ENCODE measurements at places on chromosomes 11 and 22.

DNA sequence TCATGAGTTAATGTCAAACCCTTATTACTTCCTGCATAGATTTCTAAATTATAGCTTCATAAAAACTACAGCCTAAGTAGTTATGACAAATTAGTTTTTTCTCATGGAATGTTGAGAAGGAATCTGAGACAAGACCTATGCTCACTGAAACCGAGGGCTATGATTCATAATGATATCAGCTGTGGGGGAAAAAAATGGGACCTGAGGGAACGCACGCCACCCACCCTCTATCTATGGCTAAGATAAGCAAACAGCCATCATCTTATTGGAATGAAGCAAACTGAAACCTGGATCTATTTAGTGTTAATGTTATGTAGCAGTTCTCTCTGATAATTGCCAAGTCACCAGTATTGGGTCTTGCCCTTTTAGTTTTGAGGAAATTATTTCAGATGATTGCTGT, 906.9 kb upstream of the RAG2 start:
- DNase-seq: no peak

- no peak for DNase-seq
These were observed 230.7 kb downstream of the FAT3 start for GRCh38 chr11:92455210-92455790.

DNA sequence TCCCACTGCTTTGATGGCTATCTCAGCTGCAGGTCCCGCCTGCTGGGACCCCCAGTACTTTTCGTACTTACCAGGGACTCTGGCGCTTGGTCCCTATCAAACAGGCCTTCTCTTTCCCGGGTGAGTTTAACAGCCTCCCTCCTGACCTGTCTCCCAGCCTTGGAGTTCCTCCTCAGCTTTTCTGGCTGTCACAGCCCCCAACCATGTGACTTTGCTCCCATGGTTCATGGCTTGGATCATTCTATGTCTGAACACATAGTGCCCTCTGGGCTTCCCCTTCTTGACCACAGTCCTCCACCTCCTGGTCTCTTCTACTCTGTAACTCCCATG, 56.9 kb downstream of the PARVA start:
- no peak for DNase-seq

DNA sequence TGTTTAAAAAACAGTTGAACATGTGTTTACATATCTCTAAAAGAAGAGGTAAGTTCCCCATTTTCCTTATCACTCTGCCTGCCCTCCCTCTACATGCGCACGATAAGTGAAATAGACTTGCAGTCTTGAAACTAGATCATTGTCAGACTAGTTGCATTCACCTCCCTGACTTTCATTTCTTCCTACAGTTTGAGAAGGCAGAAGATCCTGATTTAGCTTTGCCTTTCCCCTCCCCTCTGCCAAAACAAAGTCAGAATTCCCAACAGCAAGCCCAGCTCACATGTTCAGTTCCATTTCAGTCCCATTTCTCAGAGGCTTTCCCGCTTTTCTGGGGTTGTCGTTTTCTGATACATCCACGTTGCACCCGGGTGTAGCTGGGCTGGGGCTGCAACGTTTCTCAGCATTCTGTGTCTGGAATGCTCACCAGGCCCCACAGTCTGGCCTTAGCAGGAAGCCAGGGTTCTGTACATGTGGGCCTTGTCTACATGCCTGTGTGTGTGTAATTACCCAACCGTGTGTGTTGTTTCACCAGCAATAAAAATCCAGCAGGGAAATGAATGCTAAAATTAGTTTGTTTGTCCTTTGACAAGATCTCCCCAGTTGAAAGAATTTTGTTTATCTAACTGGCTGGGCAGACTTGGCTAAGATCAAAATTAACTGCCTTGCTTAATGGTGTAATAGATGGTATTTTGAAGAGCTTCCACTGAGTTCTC, 179.2 kb downstream of the DBX1 start:
- no peak for DNase-seq

- DNase-seq: no peak
These were observed 14.5 kb downstream of the CTNND1 start for GRCh38 chr11:57776031-57776521.

- DNase-seq: no peak
These were observed 23.8 kb upstream of the OAF start for GRCh38 chr11:120186774-120187591.

DNA sequence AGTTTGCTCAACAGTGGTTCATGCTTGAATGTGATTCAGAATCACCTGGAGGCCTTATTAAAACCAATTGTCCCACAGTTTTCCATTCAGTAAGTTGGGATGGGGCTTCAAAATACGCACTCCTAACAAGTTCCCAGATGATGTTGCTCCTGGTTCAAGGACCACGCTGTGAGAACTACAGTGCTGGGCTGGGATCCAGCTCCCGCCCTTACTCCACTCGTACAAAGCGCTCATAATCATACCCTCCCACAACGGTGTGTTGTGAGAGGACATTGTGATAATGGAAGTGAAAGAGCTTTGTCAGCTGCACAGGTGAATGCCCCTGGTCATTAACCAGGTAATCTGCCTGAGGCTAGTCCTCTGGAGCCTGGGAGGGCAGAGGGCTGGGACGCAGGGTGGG, 1.3 kb upstream of the CD82 start:
- no peak for DNase-seq

DNA sequence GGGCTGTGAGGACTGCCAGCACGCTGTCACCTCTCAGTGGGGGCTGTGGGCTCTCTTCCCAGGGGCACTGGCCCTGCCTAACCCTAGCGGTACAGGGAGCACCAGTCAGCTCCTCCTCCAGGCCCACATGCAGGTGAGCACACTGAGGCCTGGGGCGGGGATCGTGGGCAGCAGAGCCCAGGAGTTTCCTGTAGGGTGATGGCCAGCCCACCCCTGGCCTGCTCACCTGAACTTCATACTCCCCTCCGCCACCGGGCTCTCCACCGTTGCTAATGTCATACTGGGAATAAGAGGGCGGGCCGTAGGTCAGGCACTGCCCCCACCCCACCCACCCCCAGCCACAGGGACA, 10.0 kb upstream of the TREH start:
- DNase-seq: no peak

DNA sequence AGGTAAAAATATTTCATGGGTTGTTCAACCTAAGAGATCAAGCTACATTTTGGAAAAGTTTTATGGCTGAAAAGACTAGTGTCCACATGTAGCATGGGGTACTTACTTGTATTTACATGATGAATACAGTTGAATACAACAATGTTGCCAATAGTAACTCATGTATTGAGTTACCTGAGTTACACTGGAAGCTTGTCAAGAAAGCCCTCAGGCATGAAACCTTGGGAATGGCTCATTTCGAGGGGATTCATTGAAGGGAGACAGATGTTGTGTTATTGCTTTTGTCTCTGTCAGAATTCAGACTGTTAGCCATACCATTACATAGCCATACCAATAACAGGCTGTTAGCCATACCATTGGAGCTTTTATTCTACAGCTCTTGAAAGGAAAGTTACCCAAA, 9.2 kb downstream of the OR51F2 start:
- no peak for DNase-seq

- DNase-seq: no peak
These were observed 59.2 kb downstream of the ELFN2 start for GRCh38 chr22:37368058-37368457.

DNA sequence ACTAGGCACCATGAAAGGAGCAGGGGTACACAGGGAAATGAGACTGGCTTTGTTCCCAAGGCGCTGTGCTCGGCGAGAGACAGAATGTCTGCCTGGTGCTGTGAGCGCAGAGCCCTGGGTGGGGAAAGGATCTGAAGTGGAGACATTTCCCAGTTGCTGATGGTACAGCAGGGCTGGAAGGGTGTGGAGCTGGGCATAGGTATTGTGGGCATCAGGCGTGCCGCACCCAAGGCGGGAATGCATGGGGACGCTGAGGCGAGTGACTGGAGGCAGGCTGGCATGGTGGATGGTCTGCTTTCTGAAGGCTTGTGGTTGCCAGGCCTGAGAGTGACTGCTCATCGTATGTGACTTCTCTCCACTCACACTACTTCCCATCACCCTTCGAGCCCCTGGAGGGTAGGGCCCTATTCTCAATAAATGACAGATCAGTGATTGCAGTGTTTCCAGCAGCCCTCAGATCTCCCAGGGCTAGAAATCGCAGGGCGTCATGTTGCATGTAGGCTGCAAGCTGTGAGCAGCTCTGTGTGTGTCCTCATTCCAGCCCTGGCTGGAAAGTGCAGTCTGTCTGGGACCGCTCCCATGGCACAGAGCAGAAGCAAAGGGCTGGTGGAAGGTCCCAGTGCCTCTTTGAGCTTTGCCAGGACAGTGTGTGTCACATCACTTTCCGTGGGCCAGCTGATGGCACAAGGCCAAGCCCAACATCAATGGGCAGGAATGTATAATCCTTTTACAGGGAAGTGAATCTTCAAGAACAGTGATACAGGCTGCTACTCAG, 67.7 kb downstream of the TBC1D22A start:
- DNase-seq: no peak

- DNase-seq: no peak
These were observed 4.0 kb upstream of the L3MBTL2 start for GRCh38 chr22:41201141-41201540.

DNA sequence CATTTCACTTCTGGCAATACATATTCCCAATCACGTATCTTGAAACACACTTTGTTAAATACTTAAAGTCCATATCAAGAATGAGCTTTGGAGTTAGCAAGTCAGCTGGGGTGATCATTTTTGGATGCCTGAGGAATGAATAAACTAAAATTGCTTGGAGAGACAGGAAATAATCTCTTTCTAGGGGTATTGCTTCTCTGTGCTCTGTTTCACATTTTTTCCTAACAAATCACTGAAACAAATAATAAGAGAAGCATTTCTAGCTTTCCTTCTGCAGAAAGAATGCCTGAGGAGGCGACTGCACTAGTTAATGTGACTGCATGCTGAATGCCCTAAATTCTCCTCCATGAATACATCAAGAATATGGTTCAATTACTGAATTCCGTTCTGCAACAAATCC, 541.4 kb upstream of the CCDC90B start:
- no peak for DNase-seq

DNA sequence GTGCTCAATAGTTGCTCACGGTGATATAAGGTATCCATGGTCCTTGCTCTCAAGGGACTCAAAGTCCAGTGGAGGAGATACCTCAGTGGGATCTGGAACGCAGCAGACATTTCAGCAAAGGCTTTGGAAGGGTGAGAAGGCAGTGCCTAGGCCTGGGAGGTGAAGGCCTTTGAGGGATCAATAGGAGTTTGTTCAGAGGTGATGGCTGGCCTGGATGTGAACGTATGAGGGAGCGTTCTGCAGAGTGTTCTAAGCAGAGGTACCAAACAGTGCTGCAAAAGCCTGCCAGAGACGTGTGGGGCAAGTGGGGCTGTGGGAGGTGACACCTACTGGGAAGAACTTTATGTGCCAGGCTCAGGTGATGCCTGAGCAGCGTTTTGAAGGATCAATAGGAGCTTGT, 7.4 kb upstream of the MB start:
- no peak for DNase-seq

DNA sequence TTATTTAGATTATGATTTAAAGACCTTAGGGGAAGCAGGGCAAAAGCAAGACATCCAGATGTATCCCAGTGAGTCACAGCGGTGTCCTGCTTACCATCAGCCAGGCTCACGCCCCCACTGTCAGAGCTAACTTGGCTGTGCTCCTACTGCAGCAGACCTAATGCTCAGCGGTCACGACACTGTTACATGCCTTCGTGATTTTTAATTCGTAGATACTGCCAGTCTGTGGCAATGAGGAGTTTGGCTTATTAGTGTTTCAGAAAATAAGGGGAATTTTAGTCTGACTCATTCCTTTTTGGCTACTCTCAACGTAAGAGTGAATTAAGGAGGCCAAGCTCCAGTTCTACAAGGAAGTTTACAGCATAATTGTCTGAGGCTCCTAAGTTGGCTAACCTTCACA, 22.7 kb downstream of the EFCAB6 start:
- no peak for DNase-seq

DNA sequence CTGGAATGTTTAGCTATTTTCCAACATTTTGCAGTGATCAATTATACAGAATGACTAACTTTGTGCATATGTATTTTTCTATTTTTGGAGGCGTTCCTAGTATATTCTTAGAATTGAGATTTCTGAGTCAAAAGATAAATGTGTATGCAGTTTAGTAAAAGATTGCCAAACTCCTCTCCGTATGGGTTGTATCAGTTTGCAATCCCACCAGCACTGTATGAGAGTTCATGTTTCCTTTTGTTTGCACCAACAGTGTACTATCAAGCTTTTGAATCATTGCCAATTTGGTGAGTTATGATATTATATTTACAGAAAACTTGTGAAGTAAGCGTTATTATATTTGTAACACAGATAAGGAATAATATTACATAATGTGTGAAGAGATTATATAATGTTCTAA, 658.7 kb downstream of the JRKL start:
- no peak for DNase-seq

GRCh38 chr11:92839450-92839849, 130.0 kb upstream of the MTNR1B start:
- DNase-seq: no peak

DNA sequence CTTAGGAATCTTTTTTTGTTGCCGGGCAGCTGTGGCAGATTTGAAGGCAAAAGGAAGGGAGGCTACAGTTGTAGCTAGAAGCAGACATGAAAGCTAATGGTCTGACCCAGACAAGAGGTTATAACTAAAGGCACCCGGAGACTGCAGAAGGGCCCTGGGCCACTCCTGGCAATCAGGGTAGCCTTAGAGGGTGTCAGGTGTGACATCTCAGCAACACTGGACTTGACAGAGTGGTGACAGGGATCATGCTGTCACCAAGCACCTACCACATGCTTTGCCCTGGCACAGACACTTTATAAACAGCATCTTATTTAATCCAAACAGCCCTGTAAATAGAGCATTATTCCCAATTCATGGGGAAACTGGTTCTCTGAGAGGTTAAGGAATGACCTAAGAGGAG, 25.7 kb downstream of the TUB start:
- DNase-seq: no peak

- DNase-seq: no peak
These were observed 14.7 kb upstream of the VPREB1 start for GRCh38 chr22:22229683-22230420.

GRCh38 chr22:29817724-29818123, 20.4 kb downstream of the ASCC2 start:
- DNase-seq: no peak

- no peak for DNase-seq
These were observed 109.9 kb downstream of the DLG2 start for GRCh38 chr11:85517272-85517671.

DNA sequence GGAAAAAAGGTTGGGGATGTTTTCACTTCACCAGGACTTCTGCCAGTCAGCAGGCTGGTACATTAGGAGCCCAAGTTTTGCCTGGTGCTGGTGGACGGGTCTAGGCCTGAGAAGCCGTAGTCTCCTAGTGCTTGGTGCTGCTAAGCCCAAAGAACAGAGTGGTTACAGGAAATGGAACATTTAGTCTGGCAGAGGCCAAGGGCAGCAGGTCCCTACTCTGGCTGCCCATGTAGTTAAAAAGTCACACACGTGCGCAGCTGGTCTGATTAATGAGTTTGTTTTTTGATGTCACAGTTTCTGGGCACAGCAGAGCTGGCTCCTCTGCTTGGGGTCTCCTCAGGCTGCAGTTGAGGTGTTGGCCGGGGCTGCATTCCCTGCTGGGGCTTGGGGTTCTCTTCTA, 20.6 kb downstream of the BCR start:
- no peak for DNase-seq

GRCh38 chr11:1389932-1390568, at the start of gene BRSK2:
TSS of gene BRSK2 (plus strand) at chr11:1389934. CDS start at chr11:1390285, 351 bp downstream.
- peak; percentile 22 for DNase-seq

Measured in HEK293T (cell line).